ENCODE measurements at places on chromosomes 3 and 15.

GRCh38 chr15:24017470-24017869 is 330.4 kb upstream of the NDN start:
- no peak for DNase-seq

DNA sequence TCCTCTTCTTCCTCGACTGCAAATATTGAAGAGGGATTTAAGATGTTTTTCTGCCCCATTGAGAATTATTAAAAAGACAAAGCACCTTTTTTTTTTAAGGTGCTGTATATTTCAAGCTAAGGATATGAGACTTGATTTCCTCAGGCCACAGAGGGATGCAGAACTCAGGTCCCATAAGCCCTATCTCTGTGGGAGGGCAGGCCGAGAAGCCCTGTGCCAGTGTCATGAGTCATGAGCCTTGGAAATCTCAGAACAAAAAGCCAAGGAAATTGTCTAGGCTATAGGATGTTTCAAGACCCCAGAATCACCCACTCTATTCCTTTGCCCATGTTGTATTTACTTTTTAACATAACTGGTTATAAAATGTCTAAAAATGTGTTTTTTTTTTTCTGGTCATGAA is 7.3 kb downstream of the ESYT3 start:
- DNase-seq = no peak

GRCh38 chr3:146156666-146157314 is 4.2 kb downstream of the PLOD2 start:
- no peak for DNase-seq

DNA sequence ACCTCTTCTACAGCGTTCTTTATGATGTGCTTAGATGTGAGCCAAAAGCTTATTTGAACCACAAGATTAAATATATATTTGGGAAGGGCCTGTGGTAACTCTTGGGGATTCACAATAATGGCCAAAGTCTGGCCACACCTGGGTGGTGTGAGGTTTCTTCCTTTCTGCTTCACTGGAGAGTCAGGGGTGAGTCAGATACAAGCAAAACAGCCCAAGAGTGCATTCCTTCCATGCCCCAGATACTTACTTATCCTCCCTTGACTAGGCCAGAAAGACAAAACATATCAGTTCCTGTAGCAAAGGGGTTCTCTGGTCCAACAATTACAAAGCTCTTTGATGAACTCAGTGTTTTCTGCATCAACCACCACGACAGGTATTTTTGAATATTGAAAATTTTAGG is 941 bp downstream of the ZBED2 start:
- DNase-seq = no peak

GRCh38 chr3:183594636-183595035 is 39.1 kb upstream of the KLHL6 start:
- DNase-seq = no peak

DNA sequence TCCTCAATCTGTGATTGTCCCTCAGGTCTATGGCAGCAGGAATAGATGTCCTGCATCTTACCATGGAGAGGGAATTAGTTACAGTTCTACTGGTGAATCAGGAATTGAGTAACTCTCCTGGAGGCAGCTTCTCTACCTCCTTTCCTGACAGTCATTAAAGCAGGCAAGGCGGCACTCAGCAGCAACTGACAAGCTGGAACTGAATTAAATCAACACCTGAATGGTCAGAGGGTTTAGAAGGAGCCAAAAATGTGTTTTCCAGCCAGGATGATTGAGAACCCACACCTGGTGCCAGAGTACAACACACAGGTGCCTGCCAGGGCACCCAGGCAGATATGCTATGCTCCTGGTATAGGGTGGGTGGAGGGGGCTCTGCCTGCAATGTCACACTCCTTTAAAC is 43.1 kb upstream of the TIPARP start:
- no peak for DNase-seq

- no peak for DNase-seq
Observed at GRCh38 chr3:101453961-101454360, 59.1 kb downstream of the SENP7 start.

GRCh38 chr3:123138839-123139444 is 62.8 kb upstream of the SEC22A start:
- DNase-seq = no peak

DNA sequence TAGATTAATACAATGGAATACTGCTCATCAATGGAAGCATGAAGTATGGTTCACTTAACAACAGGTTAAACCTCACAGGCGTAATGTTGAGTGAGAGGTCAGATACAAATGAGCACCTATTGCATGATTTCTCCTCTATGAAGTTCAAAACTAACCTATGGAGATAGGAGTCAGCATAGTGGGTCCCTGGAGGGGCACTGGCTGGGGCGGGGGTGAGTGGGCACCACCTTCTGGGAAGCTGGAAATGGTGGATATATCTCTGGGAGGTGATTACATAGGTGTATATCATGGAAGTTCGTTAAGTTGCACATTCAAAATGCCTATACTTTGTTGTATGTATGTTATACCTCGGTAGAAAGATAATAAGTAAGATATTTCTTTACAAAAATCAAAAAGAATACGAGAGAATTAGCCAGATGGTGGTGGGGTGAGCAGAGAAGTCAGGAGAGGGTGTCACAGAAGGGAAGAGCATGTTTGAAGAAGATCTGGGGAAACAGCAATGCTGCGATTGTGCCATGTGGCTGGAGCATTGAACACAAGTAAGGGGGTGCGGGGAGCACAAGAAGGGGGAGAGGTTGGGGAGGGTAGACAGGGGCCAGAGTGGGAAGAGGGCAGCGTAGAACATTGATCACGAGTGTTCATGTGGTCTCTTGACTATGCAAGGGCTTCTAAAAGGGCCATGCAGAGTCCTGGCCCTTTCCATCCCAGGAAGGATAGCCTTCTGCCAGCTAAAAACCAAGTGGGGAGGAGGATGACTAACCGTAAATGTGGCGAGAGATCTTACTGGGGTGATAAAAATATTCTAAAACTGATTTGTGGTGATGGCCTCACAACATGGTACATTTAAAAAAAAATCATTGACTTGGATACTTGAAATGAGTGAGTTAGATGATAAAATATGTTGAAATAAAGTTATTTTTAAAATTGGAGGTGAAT is 30.2 kb downstream of the ITGA11 start:
- no peak for DNase-seq

DNA sequence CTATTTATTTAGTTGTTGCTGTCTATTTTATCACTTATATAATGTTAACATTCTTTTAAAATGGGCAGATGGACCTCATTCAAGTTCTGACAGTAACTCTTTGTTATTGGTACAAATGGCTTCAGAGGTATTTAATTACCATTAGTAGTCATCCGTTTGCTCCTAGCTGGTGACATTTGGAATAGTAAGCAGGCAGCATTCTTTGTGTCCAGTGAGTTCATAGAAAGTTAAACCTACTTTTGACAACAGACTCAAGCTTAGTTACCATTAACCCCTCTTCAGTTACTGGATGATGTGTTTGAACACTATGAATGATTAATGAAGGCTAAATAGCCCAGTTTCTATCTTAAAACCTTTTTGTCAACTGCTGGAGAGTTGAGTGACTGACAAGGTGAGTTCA is 500.7 kb upstream of the ATP11B start:
- DNase-seq = no peak

- no peak for DNase-seq
Observed at GRCh38 chr3:46670891-46671427, 22.5 kb downstream of the ALS2CL start.

GRCh38 chr3:72426618-72427397 is 421.4 kb downstream of the SHQ1 start:
- DNase-seq = no peak

- peak; percentile 20 for DNase-seq
Observed at GRCh38 chr3:187737368-187738070, 7.7 kb downstream of the BCL6 start.

DNA sequence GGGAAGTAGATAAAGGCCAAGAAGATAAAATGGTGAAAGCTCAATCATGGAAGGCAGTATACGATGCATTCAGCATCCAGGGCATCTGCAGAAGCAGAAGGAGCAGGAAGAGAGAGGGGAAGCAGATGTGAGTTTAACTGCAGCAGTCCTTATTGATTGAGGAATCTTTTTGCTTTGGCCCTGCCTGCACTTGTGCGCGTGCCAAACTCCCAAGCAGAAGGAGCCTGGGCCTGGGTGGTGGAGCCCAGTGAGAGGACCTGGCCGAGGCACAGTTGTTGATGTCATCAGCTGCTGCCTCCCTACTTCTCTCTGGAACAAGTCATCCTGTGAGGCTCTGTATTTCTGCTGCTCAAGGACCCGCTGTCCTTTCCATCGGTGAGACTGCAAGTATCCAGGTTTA is 65.5 kb upstream of the ROPN1 start:
- DNase-seq = no peak

DNA sequence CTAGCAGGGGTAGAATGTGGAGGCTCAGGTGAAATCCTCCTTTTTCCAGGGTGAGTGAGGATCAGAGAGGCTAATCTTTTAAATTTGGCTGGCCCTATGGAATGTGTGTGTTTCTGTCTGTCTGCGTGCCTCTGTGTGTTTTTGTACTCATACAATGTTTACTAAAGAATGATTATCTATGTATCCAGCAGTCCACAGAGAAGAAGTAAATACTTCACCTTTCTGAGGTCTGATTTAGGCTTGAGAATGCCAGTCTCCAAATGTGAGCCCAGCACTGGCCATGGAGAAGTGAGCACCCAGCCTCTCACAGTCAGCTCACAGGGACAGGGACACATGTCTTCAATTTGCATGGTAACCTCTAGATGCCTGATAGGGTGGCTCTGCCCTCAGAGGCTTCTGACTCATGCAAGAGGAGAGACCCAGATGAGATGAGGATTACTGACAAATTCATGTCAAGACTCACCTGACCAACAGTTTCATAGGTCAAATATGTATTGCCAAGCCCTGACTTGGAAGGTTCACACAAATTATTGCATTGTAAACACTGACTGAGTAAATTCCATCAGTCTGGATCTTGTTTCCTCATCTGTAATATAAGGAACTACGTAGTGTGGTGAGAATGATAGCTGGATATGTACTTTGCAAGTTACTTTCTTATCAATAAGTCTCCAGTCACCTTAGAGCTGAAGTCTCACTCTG is 31.0 kb downstream of the ENTPD3 start:
- DNase-seq = no peak

DNA sequence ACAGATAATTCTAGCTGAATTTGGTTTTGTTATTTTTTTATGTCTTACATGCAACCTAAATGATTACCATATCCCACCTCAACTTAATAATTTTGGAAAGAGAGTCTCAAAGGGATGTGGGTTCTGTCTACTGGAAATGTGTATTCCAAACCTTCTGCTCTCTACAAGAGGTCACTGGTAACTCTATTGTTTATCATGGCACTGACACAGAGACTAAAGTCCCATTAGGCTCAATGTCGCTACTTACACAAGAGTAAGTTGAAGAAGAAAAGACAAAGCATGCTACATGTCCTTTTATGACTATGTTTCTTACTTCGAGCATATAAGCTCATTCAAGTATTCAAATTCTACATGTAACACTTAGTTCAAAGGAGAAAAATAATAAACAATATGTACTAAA is 460.3 kb upstream of the EPHA6 start:
- no peak for DNase-seq

- DNase-seq = peak; percentile 36
Observed at GRCh38 chr15:73325191-73325861, 43.4 kb downstream of the HCN4 start.

GRCh38 chr3:44019736-44020135 is 221.9 kb upstream of the TOPAZ1 start:
- DNase-seq = no peak

- peak; percentile 58 for DNase-seq
Observed at GRCh38 chr3:129162729-129163579, 2.1 kb upstream of the ISY1 start.

DNA sequence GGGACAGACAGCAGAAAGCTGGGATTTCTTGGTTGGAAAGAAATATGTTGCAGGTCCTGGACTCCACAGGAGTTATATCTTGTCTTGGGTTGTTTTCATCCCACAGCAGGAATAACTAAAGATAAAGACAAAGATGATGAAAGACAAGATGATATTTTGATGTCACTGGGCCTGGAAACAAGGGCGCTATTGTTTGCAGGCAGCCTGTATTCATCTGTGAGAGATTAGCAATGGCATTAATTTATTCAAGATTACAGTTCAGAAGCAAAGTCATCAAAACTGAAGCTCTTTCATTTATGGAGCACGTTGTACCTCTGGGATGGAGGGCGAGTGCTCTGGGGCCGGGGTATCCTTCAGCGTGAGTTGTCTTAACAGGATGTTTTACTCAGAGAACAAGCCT is 213.8 kb downstream of the LRTM1 start:
- no peak for DNase-seq

DNA sequence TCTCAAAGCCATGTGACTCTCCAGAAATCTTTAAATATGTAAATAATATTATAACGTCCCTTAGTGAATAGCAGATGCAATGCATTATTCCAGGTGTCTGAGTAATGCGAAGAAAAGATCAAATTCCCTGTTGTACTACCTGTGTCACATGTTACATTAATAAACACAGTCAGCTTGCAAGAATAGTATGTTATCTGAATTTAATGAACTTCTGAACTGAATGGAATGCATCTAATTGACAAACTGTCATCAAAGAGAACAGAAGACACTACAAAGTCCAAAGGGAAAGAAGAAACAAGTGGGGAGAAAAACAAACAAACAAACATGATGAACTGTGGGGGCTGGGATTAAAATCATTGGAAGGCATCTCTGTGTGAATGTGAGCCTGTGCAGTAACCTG is 508.8 kb downstream of the LPP start:
- DNase-seq = no peak

DNA sequence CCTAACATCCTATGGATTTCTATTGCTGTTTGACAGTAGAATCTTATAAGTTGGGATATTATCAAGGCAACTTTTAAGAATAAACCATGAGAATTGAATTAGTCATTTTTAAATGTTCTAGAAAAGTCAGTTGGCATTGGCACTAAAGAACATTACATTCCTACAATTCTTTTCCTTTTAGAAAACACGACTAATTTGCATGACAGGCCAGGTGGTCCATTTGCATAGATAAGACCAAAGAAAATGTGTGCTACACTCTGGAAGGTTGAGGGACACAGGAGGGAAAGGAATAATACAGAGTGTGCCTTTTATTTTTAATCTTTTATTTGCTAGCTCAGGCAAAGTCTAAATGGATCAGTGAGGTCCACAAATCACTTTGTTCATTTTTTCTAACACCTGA is 962.3 kb downstream of the EPHA3 start:
- DNase-seq = no peak

GRCh38 chr3:149299938-149300801 is 33.3 kb downstream of the TM4SF18 start:
- peak; percentile 92 for DNase-seq

DNA sequence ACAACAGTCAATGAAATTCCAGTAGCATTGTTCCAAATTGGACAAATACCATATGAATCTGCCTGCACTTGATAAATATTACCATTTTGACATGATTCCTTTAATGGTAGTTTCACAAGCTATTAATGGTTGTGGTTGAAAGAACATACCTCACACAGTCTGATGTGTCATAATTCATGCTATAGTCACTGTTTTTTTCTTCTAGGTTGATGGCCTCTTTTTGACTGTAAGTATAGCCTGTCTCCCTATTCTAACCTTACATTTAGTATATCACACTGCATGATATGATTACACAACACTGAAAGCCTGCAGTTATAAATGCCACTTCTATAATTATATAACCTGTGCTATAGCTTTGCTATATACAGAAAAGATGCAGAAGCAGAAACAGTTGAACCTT is 834.1 kb downstream of the NSUN3 start:
- DNase-seq = no peak

All from NB4 (cell line).